Activated CD4-positive, alpha-beta T cell treated with anti-CD3 and anti-CD28 coated beads, Interleukin-2, amount 50 U/mL, for 16 hours (primary cell): ENCODE measurements at places on chromosomes 6 and 20.
A peak's percentile ranks its signal among the peaks of the same experiment; 100 is the strongest.

- no peak for DNase-seq
These were observed 120.5 kb downstream of the ZMYND8 start for GRCh38 chr20:47235853-47236638.

DNA sequence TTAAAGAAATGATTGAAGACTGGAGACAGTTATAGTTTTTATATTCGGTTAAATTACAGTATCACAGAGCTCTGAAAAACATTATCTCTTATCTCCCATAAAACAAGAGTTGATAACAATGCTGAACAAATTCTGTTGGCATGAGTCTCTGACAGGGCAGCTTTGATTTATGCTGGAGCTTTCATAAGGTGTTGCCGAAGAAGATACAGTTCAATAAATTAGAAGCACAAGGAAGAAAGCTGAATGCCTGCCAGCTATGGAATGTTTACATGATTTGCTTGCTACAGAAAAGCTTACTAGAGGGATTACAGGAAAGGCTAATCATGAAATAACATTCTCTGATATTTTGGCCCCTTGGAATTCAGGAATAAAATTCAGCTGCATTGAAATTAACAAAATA lies 431.9 kb upstream of the GJE1 start:
- DNase-seq, result no peak

DNA sequence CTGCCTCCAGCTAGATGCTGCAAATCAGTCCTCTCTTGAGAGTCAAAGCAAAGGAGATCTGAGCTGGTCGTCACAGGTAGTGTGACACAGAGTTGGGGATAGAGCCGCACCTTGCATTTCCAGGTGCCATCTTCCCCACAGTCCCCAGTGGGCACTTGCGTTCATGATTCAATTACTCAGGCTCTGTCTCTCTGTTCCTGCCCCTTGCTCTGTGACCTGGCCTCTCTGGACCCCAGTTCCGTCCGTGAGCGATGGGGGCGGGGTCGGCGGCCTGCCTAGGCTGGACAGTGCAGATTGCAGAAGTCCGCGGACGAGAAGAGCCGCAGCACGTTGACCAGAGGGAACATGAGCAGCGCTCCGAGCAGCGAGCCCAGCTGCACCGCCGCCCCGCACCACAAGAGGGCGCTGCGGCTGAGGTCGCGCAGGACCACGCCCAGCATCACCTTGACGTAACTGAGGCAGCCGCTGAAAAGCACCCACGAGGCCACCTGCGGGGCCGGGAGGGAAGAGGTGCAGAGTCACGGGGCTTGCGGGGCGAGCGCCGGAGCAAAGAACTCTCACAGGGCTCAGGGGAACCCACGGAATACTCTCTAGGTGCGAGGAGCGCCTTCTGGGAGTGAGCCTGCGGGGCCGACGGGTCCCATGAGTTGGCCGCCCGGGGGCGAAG lies 7.4 kb downstream of the SLC52A3 start:
- DNase-seq, result peak; percentile 54

DNA sequence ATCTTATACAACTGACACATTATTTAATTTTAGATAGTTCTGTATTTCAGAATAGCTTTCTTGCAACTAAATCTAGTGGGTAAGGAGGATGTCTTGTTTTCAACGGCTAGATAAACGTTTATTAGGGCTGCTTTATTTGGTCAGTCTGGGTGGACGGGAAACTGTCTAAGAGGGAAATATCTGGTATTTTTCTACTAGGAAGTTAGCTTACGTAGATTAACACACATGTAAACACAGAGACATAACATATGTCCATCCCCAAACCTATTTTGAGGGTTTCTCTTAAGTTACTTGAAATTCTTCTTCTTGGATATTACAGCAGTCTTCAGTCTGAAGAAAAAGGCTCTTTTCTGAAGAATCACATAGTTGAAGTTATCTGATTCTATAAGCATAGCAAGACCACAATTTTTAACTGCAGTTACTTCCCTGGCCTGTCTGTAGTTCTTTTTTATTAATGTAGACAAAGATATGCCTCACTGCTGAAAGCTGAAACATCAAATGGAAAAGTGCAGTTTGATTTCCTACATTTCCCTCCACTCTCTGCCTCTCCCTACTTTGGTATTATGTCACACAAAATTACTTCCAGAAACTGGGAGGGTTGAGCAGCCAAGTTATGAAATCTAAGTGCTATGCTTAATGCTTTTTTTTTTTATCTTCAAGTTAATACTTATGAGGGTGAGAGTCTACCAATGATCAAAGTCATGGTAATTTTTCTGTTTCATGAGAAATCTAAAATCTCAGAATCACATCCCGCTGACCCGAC lies 37.4 kb downstream of the PLAGL1 start:
- no peak for DNase-seq

DNA sequence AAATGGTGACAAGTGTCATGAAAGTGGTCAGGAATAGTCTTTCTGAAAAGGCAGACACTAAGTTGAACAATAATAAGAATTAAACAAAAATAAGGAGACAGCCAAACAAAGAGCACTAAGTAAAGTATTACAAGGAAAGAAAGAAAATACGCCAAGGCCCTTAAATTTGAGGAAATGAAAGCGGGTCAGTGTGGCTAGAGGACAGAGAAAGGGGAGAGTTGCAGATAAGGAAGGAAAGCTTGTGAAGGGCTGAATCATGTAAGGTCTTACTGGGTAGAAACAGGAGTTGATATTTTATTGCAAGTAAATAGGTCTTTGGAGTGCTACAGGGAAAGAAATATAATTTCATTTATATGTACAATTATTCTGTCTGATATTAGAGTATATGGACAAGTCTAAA lies 732.1 kb downstream of the EPHA7 start:
- no peak for DNase-seq

DNA sequence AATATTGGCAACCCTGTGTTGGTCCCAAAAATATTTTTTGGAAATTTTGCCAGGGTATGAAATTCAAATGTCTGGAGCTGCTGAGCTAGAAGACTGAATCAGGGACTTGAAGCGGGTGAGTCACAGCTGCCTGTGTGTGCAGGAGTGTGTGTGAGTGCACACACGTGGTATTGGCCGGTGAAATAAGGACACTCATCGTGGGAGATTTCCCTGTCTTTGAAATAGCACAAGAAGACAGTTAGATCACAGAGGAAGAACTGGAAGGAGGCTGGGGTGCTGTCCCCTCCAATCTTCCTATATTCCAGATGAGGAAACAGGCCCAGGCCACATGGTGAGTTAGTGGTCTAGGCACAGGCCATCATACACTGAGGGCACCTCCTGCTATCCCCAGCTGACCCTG lies 123.8 kb upstream of the MLN start:
- no peak for DNase-seq

DNA sequence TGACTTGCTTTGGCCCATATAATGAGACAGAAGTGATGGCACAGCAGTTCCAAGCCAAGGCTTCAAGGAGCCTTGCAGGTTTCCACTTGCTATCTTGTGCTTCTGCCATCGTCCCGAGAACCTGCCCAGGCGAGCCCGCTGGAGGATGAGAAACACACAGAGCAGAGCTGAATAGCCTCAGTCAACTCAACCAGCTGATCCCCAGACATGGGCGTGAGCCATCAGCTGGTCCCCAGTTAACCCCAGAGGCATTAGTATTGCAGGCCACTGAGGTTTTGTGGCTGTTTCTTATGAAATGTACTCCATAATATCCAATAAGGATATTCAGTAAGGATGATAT lies 81.7 kb upstream of the SHLD1 start:
- no peak for DNase-seq

DNA sequence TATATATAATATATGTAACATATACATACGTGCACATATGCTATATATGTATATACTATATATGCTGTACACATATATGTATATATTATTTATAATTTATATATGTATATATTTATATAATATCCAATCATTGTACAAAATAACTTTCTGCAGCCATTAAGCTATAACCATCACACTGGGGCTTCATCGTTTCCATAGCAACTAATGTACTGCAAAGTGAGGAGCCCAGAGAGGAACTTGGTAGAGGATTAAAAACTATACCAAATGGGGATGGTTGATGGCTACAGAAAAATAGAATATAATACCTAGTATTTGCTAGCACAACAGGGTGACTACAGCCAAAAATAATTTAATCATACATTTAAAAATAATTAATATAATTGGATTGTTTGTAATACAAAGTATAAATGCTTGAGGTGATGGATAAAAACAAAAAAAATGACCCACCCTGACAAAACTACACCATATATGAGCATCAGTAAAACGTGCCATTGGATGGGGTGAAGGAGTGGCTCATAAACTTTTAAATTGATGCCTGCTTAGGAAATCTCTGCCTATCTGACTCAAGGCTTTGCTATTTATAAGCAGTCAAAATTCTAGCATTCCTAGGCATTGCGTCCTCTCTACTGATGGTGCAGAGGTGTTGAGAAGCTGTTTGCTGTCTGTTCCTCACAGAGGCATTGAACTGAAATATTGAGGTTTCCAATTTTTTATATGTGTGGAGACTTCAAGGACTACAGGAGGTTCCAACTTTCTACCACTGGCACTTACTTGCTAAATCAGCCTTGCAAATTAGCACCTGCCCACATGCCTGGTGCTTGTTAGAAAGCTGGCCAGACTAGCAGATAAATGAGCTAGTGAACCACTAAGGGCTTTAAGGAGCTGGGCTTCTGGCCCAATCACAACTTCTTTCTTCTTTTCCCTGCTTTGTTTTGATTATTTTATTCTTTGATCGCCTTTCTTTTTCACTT lies 190.1 kb downstream of the SCP2D1 start:
- no peak for DNase-seq

DNA sequence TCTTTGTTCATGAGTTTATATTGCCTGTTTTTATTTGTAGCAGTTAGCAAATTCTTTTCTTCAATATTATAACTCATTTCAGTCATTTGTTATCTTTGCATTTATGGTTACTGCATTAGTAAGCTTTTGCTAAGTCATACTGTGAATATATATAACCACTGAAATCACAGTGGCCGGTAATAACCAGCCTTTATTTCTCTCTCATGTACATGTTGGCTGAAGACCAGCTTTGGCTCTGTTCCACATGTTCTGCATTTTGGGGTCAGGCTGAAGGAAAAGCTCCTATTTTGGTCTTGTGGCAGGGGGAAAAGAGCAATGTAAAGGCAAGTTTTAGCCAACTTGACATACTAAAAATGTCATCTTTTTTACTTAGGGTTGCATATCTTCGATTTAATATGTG lies 276.3 kb downstream of the BCKDHB start:
- DNase-seq, result no peak
